Peyer's patch (tissue), 4 donors: ENCODE measurements at places on chromosomes 1 and 21. TPM values are rescaled to one million over a fixed set of nuclear protein-coding genes. Genes with fewer than 3 reads are reported as not detected.

GRCh38 chr1:3917761-3918160, 17.7 kb upstream of the C1orf174 start:
- no peak overlapping the region for H3K27ac ChIP-seq
- no peak for DNase-seq
- no peak overlapping the region for H3K4me3 ChIP-seq
- no peaks in the 10 kb centered on the region for H3K27me3 ChIP-seq
- no peaks in the 10 kb centered on the region for H3K4me1 ChIP-seq

DNA sequence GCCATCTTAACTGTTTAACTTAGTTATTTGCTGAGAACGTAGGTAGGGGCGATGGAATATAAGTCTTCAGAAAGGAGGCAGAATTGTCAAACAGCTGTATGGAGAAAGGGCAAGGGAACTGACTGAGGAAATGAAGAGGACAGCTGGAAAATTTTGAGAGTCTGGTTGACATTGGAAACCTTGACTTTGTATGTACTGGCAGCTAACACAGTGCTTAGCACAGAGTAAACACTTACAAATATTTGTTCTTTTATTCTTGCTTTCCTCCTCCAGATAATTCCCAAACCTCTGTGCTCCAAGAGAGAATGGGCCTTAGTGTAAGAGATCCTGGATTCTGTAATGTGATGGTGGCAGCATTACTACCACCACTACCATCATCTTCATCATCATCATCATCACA, 91.3 kb downstream of the ZSCAN20 start:
- DNase-seq = no peak
- no peaks in the 10 kb centered on the region for H3K36me3 ChIP-seq
- H3K27me3 ChIP-seq = no peaks in the 10 kb centered on the region

DNA sequence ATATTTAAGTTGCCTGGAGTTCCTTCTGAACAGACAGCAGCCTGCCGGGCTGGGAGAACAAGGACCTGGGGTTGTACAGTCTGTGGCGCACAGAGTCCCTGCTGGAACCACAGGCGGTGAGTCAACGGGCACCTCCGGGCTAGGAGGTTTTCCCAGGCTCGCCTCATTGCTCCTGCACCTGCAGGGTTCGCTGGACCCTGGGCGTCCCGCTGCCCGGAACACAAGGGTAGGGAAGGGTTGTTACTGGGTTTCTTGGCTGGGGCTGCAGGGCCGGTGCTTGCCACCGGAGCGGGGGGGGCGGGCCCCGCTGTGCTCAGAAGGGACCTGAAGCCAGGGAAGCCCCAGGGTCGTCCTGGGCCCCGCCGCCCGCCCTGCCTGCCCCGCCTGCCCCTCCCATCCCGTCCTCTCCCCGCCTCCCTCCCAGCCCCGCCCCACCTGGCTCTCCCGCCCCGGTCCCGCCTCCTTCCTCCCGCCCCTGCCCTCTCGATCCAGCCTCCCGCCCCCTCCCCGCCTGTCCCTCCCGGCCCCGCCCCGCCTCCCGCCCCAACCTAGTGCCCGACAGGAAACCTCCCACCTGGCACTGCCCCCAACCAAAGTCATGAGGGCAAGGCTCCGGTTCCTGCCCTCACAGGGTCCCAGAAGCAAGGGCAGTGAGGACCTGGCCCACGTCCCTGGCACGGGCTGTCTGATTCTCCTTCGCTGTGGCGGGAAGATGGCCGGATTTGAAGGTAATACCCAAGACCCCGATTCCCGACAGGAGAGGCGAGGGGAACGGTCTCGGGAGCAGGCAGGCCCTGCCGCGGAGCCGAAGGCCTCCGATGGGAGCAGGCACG, 6.8 kb downstream of the JMJD4 start:
- peak; percentile 92 for DNase-seq
- no peaks in the 10 kb centered on the region for H3K4me1 ChIP-seq
- no peaks in the 10 kb centered on the region for H3K36me3 ChIP-seq

DNA sequence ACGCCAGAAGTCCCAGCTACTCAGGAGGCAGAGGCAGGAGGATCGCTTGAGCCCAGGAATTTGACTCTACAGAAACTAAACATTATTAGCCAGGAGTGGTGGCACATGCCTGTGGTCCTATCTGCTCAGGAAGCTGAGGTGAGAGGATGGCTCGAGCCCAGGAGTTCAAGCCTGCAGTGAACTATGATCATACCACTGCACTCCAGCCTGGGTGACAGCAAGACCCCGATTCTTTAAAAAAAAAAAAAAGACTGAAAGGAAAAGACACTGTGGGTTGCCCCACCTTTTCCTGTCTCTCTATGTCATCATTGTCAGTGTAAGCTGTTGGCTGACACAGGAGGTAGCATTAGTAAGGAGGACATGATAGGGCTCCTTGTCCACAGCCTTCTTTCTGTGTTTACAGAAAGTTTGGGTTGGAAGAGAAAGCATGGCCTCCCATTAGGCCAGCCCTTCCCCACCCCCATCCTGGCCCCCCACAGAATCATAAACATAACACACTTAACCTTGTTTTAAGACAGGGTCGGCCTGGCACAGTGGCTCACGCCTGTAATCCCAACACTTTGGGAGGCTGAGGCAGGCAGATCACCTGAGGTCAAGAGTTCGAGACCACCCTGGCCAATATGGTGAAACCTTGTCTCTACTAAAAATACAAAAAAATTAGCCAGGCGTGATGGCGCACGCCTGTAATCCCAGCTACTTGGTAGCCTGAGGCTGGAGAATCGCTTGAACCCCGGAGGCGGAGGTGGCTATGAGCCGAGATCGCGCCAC, 20.6 kb upstream of the RCAN3 start:
- H3K4me3 ChIP-seq = no peak overlapping the region
- peak overlapping the region; percentile 14 for H3K27ac ChIP-seq

- peaks cover 11% of the 10 kb centered on the region for H3K36me3 ChIP-seq
- peak overlapping the region; percentile 87 for H3K27ac ChIP-seq
- peaks cover 7% of the 10 kb centered on the region for H3K4me1 ChIP-seq
- H3K27me3 ChIP-seq = no peaks in the 10 kb centered on the region
- peak overlapping the region; percentile 44 for H3K4me3 ChIP-seq
These were observed 23.5 kb downstream of the DHRS3 start for GRCh38 chr1:12594490-12594889.

DNA sequence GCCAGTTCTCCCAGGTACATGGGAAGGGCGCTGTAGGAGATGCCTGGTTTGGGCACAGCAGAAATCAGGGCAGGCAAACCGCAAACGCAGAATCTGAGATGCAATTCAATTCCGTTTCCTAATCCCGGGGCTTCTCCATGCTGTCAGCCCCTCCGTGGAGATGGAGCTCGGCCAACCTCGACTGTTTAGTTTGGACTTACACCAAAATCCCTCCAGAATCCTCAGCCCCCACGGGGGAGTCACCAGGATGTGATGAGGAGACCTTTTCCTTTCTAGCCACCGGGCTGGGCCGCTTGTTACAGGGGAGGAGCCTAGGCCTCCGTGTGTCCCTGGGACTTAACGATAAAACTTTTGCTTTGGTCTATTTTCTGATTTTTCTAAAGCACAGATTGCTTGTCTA, 7.9 kb downstream of the SLC2A7 start:
- no peaks in the 10 kb centered on the region for H3K4me1 ChIP-seq
- H3K27ac ChIP-seq = no peak overlapping the region
- H3K4me3 ChIP-seq = no peak overlapping the region
- no peaks in the 10 kb centered on the region for H3K36me3 ChIP-seq
- no peaks in the 10 kb centered on the region for H3K27me3 ChIP-seq
- DNase-seq = no peak

DNA sequence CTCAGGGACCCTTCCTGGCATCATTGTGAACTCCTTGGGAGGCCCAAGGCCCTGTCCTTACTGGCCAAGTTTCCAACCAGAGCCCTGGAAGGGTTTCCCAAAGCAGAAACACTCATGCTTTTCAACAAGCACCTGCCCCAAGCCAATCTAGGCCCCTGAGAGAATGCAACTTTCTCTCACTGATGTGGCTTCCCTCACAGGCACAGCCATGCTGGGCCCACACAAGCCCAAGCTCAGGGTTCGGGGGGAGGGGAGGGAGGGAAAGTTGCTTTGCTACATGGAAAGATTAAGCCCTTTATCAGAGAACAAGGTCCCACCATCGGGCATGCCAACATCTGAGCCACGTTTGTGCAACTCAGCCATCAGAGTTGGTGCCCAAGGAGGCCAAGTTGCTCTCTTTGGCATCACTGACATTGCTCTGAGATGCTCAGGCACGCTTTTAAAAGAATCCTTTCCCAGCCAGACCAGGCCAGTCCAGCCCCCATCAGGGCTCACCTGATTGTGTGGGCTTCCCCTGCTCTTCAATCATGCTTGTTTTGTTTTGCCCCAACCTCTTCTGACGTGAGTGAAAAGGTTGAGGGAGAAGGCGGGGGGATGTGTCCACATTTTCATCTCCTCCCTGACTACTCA, 43.5 kb downstream of the RIMS3 start:
- no peaks in the 10 kb centered on the region for H3K27me3 ChIP-seq
- DNase-seq = no peak
- H3K36me3 ChIP-seq = no peaks in the 10 kb centered on the region
- no peak overlapping the region for H3K4me3 ChIP-seq
- no peak overlapping the region for H3K27ac ChIP-seq
- H3K4me1 ChIP-seq = no peaks in the 10 kb centered on the region

- DNase-seq = no peak
- H3K27me3 ChIP-seq = no peaks in the 10 kb centered on the region
- H3K36me3 ChIP-seq = no peaks in the 10 kb centered on the region
- no peaks in the 10 kb centered on the region for H3K4me1 ChIP-seq
- H3K27ac ChIP-seq = no peak overlapping the region
These were observed 32.0 kb upstream of the TTC22 start for GRCh38 chr1:54833121-54833520.

DNA sequence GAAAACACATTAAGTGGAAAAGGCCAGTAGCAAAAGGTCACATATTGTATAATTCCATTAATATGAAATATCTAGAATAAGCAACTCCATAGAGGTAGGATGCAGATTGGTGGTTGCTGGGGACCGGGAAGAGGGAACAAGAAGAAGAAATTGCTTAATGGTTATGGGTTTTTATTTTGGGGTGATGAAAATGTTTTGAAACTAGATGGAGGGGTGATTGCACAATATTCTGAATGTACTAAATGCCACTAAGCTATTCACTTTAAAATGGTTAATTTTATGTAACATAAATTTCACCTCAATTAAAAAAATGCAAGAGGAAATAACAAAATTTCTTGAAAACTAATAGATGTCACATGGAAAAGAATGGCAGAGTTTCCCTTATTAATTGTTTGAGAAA, 6.7 kb downstream of the KIAA0040 start:
- no peak overlapping the region for H3K4me3 ChIP-seq
- peaks cover 8% of the 10 kb centered on the region for H3K4me1 ChIP-seq
- H3K27me3 ChIP-seq = no peaks in the 10 kb centered on the region
- H3K27ac ChIP-seq = no peak overlapping the region
- H3K36me3 ChIP-seq = no peaks in the 10 kb centered on the region
- no peak for DNase-seq

GRCh38 chr1:163240705-163241104, 38.0 kb upstream of the RGS5 start:
- no peak overlapping the region for H3K4me3 ChIP-seq
- no peak overlapping the region for H3K27ac ChIP-seq
- H3K36me3 ChIP-seq = no peaks in the 10 kb centered on the region
- no peak for DNase-seq
- no peaks in the 10 kb centered on the region for H3K27me3 ChIP-seq
- H3K4me1 ChIP-seq = no peaks in the 10 kb centered on the region

GRCh38 chr1:10676963-10677362, 119.5 kb downstream of the CASZ1 start:
- no peaks in the 10 kb centered on the region for H3K36me3 ChIP-seq
- H3K4me1 ChIP-seq = peaks cover 86% of the 10 kb centered on the region
- no peak for DNase-seq
- H3K4me3 ChIP-seq = peak overlapping the region; percentile 25
- H3K27me3 ChIP-seq = no peaks in the 10 kb centered on the region

DNA sequence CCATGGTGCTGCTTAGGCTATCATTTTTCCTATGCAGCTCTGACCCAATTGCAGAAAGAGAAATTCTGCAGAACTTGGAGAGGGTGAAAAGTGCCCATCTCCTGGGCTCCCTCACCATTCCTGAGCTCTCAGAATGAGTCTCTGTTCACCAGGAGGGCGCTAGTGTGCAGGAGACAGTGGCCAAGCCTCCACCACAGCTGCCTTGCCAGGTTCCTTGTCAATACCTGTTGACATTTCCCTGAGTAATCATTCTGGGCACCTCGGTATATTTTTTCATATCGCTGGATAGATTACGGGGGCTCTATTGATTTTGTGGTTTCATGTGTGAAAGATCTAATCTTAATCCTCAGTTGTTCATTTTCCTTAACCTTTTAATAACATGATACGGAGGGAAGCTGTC, 13.0 kb upstream of the C8B start:
- no peaks in the 10 kb centered on the region for H3K4me1 ChIP-seq
- no peak for DNase-seq
- no peaks in the 10 kb centered on the region for H3K27me3 ChIP-seq

DNA sequence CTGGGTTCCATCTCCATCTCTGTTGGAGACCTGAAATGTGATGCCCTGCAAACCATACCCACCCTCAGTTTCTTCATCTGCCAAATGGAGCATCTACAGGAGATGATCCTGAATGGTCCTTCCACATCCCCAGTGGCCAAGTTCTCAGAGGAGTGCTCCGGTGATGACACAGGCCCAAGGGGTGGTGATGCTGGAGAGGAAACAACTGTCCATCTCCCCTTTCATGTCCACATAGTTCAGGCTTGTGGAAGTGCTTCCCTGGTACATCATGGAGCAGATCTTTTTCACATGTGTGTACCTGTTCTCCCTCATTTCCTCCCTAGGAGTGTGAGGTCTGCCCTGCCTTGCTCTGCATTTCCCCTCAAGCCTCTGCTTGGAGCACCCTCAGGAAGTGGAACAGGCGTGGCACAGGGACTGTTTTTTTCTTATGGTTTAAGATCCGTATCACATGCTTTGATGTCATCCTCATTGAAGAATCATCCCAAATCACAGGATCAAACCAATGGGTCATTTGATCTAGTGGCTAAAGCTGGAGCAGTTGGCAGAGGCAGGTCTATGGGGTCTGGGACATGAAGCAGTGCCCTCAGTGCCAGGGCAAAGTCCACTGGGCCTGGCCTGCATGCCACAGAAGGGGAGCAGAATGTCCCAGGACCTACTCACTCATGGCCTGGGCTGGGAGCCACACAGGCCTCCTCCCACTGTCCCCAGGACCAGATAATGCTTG, 8.2 kb upstream of the TRIM63 start:
- H3K27me3 ChIP-seq = no peaks in the 10 kb centered on the region
- H3K4me3 ChIP-seq = no peak overlapping the region
- H3K4me1 ChIP-seq = no peaks in the 10 kb centered on the region

The SYT14 gene
- total RNA-seq = 0.83 TPM

The KCNE2 gene
- total RNA-seq = not detected

The RAB42 gene
- 3.6 TPM for total RNA-seq

The DISP1 gene
- total RNA-seq = 22.8 TPM
